Germinal center (tissue), 1 donor: ENCODE measurements at places on chromosomes 2 and 18.

GRCh38 chr2:197273485-197273884 lies 37.1 kb downstream of the ANKRD44 start:
- DNase-seq = no peak

- DNase-seq = peak; percentile 2
Measured at GRCh38 chr18:159037-159652, 788 bp downstream of the USP14 start.

DNA sequence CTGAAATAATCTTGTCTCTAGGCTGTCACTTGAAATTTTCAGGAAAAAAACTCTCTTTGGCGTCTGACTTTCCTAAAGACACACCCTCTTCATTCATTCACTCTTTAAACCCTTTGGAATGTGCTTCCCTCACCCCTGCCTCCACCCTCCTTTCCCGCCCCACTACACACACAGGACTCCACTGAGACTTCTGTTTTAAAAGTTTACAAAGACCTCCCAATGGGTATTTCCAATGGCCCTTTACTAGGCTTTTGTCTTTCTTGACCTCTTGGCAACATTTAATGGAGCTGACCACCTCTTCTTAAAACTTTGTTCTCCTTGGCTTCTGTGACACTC lies 96.1 kb downstream of the RBMS1 start:
- no peak for DNase-seq

DNA sequence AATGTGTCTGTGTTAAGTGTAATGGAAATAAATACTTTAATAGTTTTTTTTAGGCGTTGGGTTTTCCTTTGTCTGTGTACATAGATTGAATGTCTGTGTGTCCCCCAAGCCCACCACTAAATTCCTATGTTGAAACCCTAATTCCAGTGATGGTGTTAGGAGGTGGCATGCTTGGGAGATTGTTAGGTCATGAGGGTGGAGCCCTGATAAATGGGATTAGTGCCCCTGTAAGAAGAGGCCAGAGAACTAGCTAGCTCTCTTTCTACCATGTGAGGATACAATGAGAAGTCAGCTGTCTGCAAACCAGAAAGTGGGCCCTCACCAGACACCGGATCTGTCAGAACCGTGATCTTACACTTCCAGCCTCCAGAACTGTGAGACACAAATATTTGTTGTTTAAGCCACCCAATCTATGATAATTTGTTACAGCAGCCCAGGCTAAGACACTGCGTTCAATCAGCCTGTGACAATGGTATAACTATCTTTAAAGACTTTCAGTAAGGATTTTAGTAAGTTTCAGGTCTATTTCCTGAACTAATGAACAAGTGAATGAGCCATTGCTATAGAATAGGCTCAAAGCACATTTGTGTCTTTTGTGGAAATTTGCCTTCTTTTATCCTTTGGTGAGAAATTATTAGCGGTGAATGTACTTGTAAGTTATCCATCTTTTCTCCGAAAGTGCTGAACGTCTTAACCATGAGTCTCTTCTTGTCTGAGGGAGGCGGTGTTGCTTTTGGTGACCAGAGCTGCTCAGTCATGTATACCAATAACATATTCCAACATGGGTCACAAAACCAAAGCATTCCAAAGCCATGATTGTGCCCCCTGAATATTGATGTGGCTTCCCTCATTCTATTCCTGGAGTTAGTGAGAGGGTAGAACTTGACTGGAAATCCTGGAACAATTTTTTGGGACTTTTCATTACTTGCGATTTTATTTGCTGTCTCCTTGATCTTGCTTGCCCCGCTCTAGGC lies 29.6 kb upstream of the IL1R1 start:
- no peak for DNase-seq

DNA sequence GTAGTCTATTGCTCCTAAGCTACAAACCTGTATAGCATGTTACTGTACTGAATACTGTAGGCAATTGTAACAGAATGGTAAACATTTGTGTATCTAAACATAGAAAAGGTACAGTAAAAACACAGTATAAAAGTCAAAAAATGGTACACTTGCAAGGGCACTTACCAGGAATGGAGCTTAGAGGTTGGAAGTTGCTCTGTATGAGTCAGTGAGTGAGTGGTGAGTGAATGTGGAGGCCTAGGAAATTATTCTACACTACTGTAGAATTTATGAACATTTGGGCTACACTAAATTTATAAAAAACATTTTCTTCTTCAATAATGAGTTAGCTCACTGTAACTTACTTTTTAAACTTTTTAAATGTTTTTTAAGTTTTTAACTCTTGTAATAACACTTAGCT lies 19.0 kb downstream of the NABP1 start:
- DNase-seq = no peak

DNA sequence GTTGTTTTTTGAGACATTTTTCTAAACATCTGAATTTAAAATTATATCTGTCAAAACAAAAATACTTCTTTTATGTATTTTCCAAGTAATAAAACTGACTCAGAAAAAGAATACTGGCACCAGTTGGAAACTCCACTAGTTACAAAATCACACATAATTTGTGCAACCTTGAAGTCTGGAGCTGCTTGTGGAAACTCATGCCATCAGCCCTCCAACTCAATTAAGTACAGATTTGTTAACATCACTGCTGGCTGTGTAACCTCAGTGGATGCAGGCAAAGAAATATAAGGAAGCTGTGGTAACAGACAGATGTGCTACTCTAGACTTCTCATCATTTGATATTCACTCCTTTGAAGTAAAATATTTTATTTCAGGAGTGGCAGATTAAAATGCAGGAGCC lies 30.0 kb upstream of the RAPH1 start:
- no peak for DNase-seq

GRCh38 chr2:11310212-11310611 lies 34.2 kb downstream of the ROCK2 start:
- DNase-seq = no peak

- DNase-seq = no peak
Measured at GRCh38 chr2:149132339-149132738, 93.8 kb downstream of the LYPD6B start.

DNA sequence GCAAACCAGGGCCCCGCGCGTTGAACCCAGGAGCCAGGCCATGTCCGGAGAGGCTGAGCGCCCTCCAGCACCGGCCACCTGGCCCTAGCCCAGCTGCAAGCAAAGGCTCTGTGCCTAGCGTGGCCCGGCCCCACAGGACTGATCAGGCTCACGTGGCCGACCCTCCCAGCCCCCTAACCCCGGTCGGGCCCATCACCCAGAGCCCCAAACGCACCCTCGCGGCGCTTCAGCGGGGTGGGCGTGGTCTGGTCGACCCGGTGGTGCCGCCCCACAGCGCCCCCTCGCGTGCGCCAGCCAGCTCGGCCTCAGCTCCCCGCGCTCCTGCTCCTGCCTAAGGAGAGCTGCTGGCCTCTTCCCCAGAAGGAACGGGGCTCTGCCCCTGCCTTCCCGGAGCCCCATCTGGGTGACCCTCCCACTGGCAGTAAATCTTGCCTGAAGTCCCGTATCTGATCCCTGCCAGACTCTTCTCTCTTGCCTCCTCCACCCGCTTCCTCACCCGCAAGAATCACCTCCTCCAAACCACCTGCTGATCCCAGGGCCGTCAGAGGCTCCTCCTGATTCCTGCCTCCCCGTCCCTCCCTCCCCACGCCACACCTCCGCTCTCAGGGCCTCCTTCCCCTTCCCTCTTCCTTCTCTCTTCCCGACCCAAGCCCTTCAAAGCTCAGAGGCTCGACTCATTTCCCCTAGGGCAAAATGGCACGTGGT lies 12.3 kb upstream of the TEX51 start:
- DNase-seq = peak; percentile 86

DNA sequence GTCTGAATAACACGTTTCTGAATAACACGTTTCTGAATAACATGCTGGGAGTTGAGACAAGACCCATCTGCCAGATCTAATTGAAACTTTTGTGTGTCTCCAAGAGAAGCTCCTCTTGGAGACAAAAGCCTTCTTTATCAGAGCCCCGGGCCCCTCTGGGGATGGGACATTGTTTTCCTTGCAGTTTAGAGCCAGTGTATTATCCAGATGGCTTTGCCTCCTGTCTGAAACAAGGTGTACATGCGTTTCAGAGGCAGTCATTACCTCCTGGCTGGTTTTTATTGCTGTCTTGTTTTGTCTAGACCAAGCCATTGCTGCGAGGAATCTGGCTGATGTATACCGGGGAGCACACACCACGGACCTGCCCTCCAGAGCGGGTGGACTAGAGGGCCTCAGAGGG lies 7.8 kb downstream of the FOSL2 start:
- no peak for DNase-seq

- no peak for DNase-seq
Measured at GRCh38 chr2:154433010-154433409, 265.5 kb upstream of the KCNJ3 start.

DNA sequence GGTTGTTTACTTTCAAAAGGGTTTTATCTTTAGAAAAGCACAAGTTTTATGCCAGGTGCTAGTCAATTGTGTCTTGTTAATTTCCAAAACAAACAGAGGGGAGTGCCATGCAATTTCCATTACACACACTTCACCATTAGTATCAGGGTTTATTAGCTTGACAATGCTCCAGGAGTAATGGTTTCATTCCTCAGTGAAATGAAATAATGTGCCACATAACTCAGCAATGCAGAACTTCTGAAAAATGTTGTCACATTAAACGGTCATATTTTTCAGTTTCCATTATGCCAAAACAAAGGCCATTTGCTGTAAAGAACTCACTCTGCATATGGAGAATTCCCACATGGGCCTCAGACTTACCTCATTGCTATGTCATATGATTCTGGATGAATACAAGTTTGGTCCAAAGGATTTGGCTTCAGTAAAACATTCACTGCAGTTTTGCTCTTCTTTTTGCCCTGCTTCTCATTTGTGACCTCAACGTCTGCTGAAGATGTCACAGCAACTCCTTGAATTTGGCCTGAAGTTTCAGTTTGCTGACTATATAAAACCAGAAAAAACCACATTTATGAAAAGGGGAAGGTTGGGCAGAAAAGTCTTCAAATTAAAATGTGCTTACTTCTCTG lies 198.2 kb downstream of the SRBD1 start:
- DNase-seq = no peak

GRCh38 chr2:172326211-172326509 lies 101.2 kb upstream of the ITGA6 start:
- DNase-seq = no peak

DNA sequence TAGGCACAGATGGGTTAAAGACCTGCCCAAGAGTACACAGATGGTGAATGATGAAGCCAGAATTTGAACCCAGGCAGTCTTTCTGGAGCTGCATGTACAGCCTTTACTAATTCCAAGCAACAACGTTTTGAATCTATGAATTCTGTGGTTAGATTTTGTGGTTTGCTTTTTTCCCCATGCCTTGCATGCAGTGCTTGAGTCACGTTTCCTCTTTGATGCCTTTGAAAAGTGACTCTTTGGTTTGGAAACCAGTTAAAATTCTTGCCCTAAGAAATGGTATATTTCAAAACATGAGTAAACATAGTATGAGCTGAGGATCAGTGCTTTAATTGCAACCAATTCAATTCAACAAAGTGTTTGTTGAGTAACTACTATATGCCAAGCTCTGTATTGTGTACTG lies 48.2 kb upstream of the PPM1B start:
- DNase-seq = no peak

- no peak for DNase-seq
Measured at GRCh38 chr2:65024149-65024829, 31.9 kb upstream of the CEP68 start.

- DNase-seq = no peak
Measured at GRCh38 chr2:230269715-230270114, 44.2 kb downstream of the SP140 start.

GRCh38 chr2:45169339-45170190 lies 160.3 kb upstream of the SIX2 start:
- peak; percentile 11 for DNase-seq

- DNase-seq = no peak
Measured at GRCh38 chr2:143231254-143231645, 102.0 kb downstream of the ARHGAP15 start.

DNA sequence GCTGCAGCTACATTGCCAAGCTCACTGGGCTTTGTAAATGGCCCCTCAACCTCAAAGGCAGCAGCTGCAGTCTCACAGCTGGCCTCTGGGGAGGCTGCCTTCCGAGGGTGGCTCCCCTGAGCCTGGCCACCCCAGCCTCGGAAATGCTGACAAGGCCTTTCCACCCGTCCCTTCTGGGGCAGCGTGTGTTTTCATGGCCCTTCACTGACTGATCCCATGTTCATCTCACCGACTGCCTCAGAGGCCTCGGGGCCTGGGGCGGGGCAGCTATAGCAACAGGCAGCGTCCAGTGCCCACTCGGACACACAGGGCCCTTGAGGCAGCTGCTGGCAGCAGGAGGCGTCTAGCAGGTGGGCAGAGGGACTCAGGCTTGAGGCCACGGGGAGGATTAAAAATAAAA lies 149.7 kb downstream of the GLI2 start:
- DNase-seq = no peak

- no peak for DNase-seq
Measured at GRCh38 chr2:71783815-71784214, 330.5 kb downstream of the DYSF start.

GRCh38 chr2:122704109-122704563 lies 948.7 kb downstream of the TSN start:
- DNase-seq = no peak

- peak; percentile 72 for DNase-seq
Measured at GRCh38 chr2:241309684-241310117, 5.8 kb downstream of the HDLBP start.

DNA sequence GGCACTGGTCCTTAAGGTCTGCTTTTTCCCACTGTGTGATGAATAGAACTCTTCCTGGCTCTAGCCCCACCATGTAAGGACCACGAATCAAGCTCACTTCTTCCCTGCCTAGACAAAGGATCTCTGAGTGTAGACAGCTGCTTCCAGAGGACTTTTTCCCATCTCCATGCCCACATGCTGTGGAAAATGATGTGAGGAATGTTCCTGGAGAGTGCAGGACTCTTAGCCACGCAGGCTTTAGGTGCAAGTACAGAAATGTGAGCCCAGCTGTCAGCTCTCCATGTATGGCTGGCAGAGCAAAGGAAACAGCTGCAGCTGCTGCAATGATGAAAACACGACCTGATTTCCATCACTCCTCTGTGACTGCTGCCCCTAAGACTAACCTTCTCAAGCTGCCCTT lies 35.5 kb downstream of the NXPH2 start:
- no peak for DNase-seq

DNA sequence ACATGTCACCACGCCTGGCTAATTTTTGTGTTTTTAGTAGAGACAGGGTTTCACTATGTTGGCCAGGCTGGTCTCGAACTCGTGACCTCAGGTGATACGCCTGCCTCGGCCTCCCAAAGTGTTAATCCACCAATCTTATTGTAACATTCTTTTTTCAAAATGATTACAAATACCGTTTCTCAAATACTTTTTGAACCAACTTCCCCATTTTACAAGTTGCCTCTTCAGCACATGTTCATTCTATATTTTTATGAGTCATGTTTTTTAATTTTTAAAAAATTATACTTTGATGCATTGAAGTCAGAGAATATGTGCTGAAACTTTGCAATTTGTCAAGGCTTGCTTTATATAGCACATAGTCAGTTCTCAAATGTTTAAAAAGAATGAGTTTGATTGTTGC lies 58.2 kb downstream of the QPCT start:
- DNase-seq = no peak

GRCh38 chr2:150977296-150977695 lies 284.4 kb downstream of the RBM43 start:
- DNase-seq = no peak

DNA sequence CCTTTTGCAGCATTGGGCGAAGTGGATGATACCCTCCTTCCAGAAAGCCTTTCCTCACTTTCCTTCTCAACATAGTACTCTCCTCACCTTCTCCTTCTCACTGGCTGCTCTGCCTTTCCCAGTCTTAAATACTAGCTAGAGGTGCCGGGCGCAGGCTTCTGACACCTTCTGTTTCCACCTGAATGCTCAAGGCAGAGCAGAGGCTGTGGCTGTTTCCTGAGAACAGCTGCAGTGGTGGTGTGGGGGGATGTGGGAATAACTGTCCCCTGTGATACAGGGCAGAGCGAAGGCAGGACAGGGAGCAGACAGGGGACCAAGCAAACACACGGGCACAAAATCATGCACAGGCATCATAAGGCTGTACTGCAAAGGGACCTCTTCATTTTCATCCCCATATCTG lies 303.1 kb downstream of the SS18 start:
- DNase-seq = no peak
